ENCODE measurements at places on chromosomes 1 and 21.
A peak's percentile ranks its signal among the peaks of the same experiment; 100 is the strongest.

- DNase-seq = peak; percentile 30
These were observed 99.7 kb upstream of the DYNLT5 start for GRCh38 chr1:66652556-66652955.

- DNase-seq = no peak
These were observed 49.5 kb downstream of the NRDC start for GRCh38 chr1:51829058-51829457.

- no peak for DNase-seq
These were observed 64.4 kb downstream of the TTLL7 start for GRCh38 chr1:83934550-83934949.

- no peak for DNase-seq
These were observed 36.9 kb upstream of the GPR37L1 start for GRCh38 chr1:202085682-202086373.

DNA sequence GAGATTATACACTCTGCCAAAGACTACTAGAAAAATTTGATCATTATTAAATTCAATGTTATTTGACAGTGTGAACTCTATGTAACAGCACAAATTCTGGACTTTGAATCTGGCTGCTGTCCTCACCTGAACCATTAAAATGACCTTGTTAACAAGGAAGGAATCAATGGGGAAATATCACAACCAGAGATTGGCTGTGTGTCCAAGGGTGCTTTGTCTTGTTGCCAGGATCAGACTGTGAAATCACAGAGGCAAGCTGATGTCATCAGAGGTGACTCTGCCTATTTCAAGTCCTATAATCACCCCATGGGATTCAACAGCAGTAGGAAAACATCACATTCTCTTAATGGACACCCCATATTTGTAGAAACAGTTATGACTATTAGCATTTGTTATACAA lies 46.8 kb downstream of the ADAMTS5 start:
- no peak for DNase-seq

DNA sequence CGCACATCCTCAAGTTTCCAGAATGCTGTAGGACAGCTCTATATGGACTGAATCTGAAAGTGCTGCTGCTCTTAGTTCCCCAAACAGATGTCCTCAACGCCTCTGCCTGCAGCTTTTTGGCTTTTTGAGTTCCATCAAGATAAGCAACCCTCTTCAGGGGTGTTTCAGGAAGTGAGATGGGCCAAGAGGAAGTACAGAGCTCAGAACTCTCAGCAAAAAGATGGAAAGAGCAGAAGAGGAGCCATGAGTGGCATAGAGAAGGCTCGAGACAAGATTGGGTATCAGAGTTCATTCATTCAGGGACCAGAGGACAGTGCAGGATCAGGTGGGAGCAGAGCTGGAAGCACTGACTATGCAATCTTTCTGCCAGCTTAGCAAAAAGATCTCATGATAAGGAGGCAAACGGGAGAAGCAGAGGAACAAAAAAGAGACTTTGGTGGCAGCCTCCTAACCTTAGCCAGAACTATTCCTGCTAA lies at the start of the genes ADORA3 and TMIGD3:
TSS of gene ADORA3 (minus strand) at position 49 of the 476 bp plus-strand sequence. CDS start 279 bp downstream, outside the sequence.
TSS of gene TMIGD3 (minus strand) at position 49 of the 476 bp plus-strand sequence. CDS start 279 bp downstream, outside the sequence.
- DNase-seq = no peak

- no peak for DNase-seq
These were observed 150.6 kb downstream of the RWDD3 start for GRCh38 chr1:95384567-95384966.

DNA sequence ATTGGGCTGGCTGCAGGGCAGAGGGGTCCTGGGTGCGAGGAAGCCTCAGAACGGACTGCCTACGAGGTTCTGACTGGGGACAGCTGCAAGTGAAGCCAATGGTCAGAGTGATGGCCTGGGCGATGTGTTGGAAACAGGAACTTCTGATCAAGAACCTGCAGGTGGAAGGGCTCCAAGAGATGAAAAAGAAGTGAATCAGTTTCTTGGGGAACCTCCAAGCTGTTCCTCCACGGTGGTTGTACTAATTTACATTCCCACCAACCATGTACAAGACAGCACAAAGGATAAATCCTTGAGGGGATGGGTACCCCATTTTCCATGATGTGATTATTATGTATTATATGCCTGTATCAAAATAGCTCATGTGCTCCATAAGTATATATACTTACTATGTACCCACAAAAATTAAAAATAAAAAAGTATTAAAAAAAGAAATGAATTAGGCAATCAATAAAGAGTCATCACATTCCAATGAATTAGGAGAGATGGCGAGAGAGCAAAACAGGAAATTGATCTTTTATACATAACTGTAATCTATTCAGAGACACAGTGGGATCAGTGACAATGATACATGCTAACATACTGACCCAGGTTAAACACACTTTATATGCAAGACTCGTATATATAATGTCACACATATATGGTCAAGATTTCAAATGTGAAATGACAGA lies 58.1 kb downstream of the PTPN14 start:
- no peak for DNase-seq

GRCh38 chr1:168396508-168396907 lies 115.8 kb downstream of the TBX19 start:
- no peak for DNase-seq

DNA sequence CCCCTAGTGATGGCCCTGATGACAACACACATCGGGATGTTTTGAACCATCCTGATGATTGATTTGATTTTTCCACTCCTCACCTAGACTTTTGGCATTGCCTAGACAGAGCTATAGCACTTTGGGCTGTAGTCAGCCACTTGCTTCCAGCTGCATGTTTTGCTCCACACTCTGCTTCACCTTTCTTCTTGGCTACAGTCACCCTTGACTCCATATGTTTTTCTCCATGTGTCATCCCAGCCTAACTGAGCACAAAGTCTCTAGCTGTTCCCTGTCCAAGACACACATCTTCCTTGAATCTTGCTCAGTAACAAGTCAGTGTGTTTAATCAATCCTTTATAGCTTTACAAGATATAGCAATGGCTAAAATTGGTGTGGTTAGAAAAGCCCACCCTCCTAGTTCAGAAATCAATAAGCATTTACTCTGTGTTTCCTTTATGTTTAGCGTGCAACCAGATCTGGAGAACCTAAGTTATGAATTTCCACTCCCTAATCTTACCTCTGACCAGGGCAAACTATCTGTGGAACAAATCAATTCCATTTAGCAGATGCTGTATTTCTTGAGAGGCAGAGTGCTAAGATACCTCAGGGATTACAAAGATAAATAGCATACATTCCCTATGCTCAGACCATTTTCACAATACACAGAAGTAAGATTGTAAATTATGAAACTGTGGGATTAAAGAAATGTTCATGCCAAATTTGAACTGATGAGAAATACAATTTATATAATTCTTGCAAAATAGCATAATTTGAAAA lies 98.4 kb upstream of the LYPLAL1 start:
- DNase-seq = no peak

- no peak for DNase-seq
These were observed 35.8 kb upstream of the PRDM15 start for GRCh38 chr21:41914965-41915364.

DNA sequence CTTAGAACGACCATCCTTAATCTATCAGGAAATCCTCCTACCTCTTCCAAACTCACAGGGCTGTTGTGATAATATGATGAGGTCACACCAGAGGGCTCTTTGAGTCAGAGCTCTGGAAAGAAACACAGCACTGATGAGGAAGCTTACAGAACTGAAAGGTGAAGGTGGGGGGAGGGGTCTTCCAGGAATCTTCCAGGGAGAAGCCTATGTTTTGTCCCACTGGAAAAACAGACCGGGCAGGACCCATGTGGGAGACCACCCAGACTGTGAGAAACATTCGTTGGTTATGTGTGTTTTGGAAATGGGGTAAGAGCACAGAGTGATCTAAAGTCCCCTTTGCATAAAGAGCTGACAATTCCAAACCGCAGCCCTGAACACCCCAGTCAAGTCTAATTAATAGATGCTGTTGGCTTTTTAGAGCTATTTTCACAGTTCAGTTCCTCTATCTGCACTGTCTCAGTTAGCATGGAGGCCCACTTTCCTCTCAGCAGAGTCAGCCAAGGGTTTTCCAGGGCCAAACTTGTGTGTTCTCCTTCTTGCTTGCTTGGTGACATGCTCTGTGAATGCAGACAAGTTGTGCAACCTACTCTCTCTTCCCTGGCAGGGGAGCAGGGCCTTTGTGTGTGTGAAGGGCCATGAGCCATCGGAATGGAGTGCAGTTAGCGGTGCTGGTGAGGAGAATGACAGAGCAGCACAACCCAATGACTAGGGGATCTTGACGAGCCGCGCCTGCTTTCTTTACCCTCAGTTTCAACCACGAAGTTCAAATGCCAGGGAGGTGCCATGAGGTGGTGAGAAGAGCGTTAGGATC lies 12.3 kb downstream of the PHLDA3 start:
- DNase-seq = peak; percentile 88
